ENCODE measurements at places on chromosomes 7 and 10.

GRCh38 chr7:15686295-15686956 is at the start of gene MEOX2:
TSS of gene MEOX2 (minus strand) at chr7:15686683. CDS start at chr7:15686402, 281 bp downstream.
- no peak for DNase-seq

DNA sequence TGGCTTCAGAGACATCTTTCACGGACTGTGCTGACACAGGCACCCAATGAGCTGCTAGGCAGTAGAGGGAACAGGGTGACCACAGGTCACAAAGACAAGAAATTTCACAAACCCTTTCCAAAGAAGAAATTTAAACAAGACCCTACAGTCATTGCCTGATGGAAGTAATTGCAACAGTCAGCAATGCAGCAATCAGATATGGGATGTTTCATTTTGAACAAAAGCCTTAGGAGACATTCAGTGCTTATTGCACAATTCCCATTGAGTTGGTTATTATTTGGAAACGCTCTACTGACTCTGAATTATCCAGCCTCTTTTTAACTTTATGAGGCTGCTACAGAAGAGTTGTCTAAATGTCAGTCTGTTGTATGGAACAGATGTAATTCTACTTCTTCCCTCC is 85.5 kb downstream of the ETV1 start:
- DNase-seq, result no peak

DNA sequence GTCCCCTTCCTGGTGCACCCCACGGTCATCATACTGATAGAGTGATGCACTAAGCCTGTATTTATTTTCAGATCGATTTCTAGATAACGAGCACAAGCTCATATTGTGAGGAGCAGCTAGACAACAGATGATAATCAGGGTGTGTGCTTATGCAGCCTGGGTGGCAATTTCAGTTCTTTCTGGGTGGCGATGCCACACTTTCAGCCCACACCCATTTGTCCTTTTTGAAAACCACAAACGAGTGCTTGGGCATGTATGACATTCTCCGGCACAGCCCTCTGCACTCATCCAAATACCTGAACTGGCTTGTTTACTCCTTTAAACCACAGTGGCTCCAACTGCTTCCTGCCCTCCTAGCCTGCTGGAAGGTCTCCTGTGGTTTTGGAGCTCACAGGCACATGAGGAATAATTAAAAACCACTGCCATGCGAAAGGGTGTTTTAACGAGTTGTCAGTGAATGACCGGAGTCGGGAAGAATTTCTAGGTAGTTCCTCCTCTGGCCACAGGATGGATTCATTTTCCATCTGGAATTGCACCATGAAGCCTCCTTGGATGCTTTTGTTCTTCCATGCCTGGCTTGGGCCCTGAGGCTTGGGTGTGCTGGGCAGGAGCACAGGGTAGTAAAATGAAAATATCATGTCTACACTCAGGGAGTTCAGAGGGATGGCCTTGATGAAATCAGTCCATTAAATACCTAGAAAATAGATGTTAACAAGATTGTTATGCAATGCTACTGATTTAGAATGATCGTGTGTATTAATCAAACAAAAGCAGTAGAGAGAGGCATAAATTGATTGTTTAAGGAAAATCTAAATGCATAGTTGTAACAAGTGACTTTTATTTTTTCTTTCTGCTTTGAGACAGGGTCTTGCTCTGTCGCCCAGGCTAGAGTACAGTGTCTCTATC is 52.4 kb upstream of the ITGB1 start:
- no peak for DNase-seq

DNA sequence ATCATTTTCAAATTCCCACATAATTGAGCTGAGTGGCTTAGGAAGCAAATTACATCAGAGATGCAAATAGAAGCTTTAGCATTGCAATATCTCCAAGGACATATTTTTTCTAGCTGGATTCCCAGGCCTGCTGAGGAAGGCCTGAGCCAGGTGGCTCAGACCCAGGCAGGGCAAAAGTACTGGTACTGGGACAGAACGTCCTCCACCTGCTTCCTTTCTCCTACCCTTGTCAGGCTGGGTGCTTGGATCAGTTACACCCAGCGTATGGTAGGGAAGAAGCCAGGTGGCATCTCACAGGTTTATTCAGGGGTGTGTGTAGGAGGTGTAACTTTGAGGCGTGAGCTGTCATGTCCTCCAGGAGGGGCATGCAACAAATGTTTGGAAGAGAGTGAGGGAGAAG is 3.0 kb upstream of the PANK1 start:
- DNase-seq, result no peak

GRCh38 chr7:76089865-76090475 is 42.1 kb downstream of the MDH2 start:
- no peak for DNase-seq

DNA sequence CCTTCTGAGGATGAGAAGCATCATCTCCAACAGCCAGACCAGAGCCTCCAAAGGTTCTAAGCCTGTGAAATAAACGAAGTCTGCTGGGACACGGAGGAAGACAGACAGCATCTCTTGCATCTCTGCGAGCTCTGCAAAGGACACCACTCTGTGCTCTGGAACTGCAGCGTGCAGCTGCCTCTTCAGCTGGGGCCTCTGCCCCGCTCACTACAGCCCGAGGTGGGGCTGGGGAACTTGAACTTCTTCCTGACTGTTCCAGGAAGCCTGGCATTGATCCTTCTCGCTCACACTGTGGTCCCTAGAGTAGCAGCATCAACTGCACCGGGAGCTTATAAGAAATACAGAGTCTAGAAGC is 163.3 kb downstream of the USP6NL start:
- DNase-seq, result no peak

DNA sequence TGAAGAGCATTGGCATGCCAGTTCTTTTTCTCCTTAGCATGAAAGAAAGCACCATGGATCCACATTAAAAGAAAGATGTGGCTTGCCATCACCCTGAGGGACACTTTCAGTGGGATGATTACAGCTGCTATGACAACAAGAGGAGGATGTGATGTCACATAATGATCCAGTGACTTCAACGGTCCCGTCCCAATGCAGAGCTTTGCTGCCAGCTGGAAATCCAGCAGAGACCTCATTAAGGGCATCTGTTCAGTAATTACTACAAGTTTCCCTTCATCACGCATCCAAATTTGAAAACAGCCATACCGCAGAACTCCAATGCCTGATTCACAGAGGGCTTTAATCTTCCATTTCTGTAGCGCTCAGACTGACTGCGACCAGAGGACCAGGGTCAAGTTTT is 206.6 kb downstream of the LSM5 start:
- DNase-seq, result no peak

- DNase-seq, result no peak
These were observed 130.0 kb downstream of the PLXNA4 start for GRCh38 chr7:132446260-132446659.

DNA sequence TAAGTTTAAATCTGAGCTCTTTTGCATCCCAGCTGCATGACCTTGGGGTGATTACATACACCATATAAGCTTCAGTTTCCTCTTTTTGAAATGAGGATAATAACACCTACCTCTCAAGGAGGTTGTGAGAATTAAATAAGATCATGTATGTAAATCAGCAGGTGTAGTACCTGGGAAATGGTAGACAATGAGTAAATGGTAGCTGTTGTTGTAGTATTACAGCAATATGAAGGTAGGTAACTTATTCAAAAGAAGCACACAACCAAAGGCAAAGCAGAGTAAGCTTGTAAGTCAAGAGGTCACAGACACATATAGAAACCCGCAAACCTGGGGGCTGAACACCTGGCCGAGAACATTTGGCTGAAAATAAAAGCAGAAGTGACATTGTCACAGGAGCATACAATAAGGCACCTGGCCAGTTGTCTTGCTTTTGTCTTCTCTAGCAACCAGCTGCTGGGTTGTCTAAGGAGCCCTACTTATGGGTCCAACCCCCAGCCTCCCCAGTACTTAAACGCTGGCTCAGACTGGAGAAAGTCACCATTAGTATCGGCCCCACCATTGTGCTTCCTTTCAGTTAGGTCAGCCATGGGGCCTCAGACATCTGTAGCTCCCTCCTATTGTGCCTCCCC is 203.6 kb upstream of the MKLN1 start:
- no peak for DNase-seq

DNA sequence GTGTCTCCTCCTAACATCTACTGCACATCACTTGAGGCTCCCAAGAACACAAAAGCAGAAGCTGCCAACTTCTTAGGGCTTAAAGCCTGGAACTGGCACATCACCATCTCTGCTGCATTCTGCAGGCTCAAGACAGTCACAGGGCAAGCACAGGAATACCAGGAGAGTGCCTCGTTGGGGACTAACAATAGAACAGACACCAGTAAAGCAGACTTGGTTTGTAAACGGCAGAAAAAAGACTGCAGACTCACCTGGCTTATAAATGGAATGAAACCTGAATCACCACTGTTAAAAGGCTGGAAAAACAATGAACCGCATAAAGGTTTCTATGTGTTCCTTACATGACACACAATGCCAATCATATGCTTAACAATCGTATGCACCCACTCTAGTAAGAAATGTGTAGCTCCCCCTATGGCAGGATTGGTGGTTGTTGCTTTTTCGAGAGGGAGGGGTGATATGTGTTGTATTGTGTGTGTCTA is 12.8 kb downstream of the RHEB start:
- DNase-seq, result no peak

GRCh38 chr7:101720324-101720723 is 91.2 kb upstream of the MYL10 start:
- DNase-seq, result no peak

DNA sequence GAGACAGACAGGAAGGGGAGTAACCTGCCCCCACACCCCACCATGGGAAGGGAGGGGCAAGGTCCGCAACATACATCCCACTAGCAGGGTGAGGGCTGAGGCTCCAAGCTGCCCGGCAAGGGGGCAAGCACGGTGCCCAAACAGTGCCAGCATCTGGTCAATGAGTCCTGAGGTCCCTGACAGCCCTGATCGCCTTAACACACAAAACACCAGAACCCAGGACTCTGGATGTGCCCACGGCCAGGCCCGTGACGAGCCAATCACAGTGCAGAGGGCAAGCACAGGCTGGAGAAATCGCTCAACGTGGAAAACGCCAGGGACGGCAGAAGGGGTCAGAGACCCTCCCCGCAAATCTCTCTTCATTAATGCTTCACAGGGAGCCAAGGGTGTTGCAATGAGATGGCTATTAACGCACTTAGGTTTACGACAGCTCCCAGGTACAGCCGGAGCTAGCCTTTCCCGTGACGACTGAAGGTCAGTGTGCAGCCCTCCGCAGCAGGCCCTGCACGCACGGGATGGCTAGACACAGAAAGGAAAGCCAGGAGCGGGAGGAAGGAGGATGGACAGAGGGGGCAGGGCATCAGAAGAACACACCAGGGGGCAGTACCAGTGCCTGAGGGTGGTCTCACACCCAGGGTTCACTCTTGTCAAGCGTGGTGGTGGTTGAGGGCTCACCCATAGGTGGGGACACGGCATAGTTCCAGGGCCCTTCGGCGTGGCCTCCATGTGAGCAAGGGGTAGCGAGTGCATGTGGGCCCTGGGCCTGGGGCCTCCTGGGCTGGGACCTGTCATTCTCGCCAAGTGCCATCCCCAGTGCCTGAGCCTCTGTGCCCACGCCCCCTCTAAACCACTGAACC is 220.5 kb downstream of the MAD1L1 start:
- DNase-seq, result no peak

DNA sequence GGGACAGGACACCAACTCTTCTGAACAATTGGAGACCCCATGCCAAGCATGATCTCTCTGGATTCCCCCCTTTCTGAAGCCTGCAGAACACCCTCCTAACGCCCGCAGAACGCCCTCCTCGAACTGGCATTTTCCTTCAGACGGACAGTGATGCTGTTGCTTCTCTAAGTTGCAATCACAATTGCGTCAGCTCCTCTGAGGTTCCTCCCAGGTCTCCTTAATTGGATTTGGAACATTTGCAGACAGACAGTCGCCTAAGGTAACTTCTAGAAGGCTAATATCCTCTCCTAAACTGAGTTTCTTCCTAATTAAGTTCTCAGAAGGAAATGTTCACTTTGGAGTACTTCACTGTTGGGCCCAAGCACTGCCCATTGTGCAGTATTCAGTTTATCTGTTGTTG is 20.5 kb upstream of the SERPINE1 start:
- DNase-seq, result no peak

DNA sequence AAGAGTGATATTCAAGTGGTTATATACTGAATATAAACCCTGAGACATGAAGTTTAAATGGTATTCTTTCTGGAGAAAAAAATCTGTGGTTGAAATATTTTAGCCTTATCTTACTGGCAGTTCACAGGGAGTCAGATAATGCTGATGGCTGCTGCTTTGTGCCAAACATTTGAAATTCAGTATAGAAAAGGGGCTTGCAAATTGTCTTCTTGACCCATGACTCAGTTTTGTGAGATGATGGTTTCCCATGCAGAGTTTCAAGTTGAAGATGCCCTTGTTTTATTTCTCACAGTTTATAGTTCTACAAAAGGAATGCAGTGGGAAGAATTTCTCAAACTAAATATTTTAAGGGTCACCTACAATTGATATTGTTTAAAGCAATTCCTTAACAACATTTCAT is 251.1 kb upstream of the MEOX2 start:
- DNase-seq, result no peak

DNA sequence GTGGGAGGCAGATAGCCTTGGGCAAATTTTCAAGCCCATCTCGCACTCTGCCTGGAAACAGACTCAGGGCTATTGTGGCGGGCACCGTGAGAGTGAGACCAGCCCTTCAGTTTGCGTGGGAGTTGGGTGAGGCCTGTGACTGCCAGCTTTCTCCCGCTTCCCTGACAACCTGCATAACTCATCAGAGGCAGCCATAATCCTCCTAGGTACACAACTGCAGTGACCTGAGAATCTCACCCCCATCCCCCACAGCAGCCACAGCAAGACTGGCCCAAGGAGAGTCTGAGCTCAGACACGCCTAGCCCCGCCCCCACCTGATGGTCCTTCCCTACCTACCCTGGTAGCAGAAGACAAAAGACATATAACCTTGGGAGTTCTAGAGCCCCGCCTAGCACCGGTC is 275.4 kb downstream of the GRID1 start:
- no peak for DNase-seq

- no peak for DNase-seq
These were observed 1028.3 kb downstream of the SORCS1 start for GRCh38 chr10:106136175-106136574.

- no peak for DNase-seq
These were observed 270.2 kb downstream of the FRMD4A start for GRCh38 chr10:14060320-14061070.

DNA sequence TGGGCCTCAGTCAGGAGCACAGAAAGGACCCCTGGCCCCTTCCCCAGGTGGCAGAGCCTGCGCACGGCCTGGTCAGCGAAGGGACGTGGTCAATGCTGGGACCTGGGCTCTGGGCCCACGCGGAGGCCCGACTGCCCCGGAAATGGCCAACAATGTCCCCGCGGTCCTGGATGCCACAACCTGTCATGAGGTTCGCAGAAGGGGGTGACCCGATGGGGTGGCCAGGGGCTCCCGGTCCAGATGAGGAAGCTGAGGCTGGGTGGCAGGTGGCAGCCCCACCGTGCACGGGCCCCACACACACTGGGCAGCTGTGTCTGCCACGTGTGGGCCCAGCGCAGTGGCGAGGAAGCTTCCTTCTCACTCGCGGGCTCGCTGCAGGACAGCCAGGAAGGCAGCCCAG is 49.4 kb downstream of the DPYSL4 start:
- no peak for DNase-seq

DNA sequence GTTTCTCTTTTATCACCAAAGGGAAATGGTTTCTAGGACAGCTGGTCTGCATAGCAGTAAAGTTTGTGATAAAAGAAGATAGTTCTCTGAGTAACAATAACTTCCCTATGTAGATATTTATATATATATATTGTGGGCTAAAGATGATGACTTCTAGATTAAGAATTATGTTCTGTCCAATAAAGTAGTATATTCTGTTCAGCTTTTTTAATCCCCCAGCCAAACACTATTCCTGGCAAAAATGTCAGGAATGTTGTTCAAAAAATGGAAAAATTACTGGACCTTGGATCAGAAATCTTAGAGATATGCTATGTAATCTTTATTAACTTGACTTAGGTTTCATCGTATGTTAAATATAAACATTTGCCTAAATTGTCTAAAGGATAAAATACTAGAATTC is 136.3 kb upstream of the GNAI1 start:
- no peak for DNase-seq
